ENCODE measurements at places on chromosomes 11 and 22. TPM values are rescaled to one million over a fixed set of nuclear protein-coding genes. Genes with fewer than 3 reads are reported as not detected.

The KCNK4 gene
- 0.13 TPM for polyA plus RNA-seq

The MS4A7 gene
- polyA plus RNA-seq = not detected

The ME3 gene
- polyA plus RNA-seq = 7.5 TPM

The MPPED1 gene
- polyA plus RNA-seq = not detected

The GSTT2B gene
- 15.6 TPM for polyA plus RNA-seq

DNA sequence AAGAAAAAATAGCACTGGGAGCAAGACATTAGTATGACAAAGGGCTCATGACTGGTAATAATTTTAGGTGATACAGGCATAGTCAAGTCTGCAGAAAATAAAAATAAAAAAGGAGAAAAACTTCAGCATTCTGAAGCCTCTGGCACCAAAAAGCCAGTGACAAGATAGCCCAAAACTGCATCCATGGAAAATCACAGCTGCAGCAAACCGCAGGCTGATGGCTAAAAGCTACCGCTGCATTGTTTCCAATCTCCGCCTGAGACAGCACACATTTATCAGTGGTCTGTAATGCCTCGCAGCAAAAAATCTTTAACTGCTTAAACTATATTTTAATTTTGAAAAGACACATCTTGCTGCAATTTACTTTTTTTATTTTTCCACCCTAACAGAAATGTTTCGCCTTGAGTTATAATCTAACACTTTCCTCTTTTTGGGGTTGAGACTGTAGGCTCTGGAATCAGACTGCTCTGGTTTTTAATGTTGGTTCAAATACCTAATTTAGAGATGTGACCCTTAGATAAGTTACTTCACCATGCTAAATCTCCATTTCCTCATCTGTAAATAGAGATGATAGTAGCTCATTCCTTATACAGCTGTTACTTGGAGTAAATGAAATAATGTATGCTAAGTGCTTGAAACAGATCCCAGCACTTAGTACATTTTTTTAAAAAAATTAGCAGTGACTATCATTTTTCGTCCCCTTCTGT, 42.0 kb upstream of the FIBIN start:
- no peaks in the 10 kb centered on the region for H3K27me3 ChIP-seq
- H3K4me1 ChIP-seq = peaks cover 38% of the 10 kb centered on the region
- H3K27ac ChIP-seq = no peak overlapping the region
- no peak overlapping the region for H3K4me3 ChIP-seq

DNA sequence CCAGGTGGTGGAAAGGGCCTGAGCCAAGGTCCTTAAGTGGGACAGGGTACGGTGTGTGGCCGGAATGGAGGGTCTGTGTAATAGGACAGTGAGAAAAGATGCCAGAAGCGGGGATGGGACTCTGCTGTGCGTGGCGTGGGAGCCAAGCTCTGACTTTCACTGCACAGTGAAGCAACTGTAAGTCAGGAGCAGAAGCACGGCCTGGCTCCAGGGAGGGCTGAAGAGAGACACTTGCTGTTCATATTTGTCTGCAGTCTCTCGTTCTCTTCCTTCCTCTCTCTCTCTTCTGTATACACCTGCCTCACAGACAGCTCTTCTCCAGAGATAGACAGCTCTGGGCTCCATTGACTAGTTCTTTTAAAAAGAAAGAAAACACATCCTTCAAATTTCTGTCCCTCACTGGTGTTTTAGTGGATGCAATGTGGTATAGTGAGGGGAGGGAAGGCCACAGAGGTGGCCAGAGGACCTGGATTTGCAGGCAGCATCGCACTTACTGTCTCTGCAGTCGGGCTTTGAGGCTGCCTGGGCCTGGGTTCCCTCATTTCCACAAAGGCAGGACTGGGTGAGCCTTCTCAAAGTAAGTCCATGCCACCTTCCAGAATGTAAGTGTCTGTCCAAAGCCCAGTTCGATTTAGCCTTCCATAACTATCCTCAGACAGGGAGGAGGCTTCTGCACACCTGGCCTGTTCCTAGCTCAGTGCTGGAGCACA, 2.1 kb downstream of the IL17RA start:
- H3K27me3 ChIP-seq = no peaks in the 10 kb centered on the region
- H3K36me3 ChIP-seq = no peaks in the 10 kb centered on the region

DNA sequence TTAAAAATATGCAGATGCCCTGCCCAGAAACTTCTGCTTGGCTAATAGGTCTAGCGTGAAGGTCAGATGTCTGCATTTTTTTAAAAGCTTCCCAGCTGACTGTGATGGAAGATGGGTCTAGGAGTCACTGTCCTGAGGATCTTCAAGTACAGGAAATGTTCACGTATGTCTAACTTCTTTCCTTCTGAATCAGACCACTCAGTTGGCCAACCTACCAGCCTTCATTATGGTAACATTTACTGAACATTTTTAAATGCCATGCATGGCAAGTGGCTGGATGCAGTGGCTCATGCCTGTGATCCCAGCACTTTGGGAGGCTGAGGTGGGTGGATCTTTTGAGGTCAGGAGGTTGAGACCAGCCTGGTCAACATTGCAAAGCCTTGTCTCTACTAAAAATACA, 1.1 kb upstream of the PRG2 start:
- no peak overlapping the region for H3K4me3 ChIP-seq
- H3K27me3 ChIP-seq = no peaks in the 10 kb centered on the region
- DNase-seq = peak; percentile 51
- no peaks in the 10 kb centered on the region for H3K36me3 ChIP-seq

GRCh38 chr22:27842669-27843431, 41.3 kb upstream of the MN1 start:
- no peaks in the 10 kb centered on the region for H3K27me3 ChIP-seq
- peak; percentile 47 for DNase-seq
- H3K27ac ChIP-seq = peak overlapping the region; percentile 10
- no peaks in the 10 kb centered on the region for H3K36me3 ChIP-seq
- peaks cover 14% of the 10 kb centered on the region for H3K4me1 ChIP-seq

- peak; percentile 92 for DNase-seq
- H3K27ac ChIP-seq = peak overlapping the region; percentile 62
- no peak overlapping the region for H3K4me3 ChIP-seq
- peaks cover 46% of the 10 kb centered on the region for H3K4me1 ChIP-seq
- H3K27me3 ChIP-seq = no peaks in the 10 kb centered on the region
These were observed 1.8 kb upstream of the FIBIN start for GRCh38 chr11:26992031-26992541.

GRCh38 chr11:115366826-115367225, 137.4 kb downstream of the CADM1 start:
- H3K36me3 ChIP-seq = no peaks in the 10 kb centered on the region
- H3K4me3 ChIP-seq = no peak overlapping the region
- H3K27ac ChIP-seq = no peak overlapping the region
- no peaks in the 10 kb centered on the region for H3K27me3 ChIP-seq
- no peaks in the 10 kb centered on the region for H3K4me1 ChIP-seq
- DNase-seq = no peak

- H3K27ac ChIP-seq = no peak overlapping the region
- H3K36me3 ChIP-seq = no peaks in the 10 kb centered on the region
- no peaks in the 10 kb centered on the region for H3K4me1 ChIP-seq
- no peaks in the 10 kb centered on the region for H3K27me3 ChIP-seq
- no peak overlapping the region for H3K4me3 ChIP-seq
These were observed 36.8 kb upstream of the SLC25A1 start for GRCh38 chr22:19215360-19215759.

GRCh38 chr22:42831712-42832111, 25.4 kb downstream of the ARFGAP3 start:
- H3K4me3 ChIP-seq = no peak overlapping the region

DNA sequence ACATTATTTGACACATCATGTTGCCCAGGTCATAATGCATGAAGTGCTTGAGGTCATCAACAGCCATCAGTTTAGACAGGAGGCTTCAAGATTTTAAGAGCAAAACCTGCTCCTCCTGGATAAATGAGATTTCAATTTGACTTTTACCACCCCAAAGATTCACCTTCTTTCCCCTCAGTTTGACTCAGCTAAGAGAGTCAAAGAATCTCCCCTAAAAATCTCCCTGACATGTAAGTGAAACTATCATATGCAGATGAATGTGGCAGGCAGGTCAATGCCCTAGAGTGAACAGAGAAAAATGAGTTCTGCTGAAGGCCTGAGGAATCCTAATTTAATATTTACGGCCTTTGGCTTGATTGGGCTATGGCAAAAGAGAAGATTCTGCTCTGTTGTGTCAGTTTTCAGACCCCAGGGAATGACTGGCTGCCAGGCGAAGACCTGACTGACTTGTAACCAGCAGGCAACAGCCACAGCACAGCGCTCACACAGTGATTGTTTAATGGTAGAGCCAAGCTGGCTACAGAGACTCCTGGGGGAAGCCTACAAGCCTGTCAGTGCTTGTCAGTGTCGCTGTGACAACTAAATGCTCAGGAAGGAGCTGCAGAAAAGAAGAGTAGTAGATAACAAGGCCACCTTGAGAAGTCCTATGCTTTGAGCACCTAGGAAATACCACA, 491.2 kb upstream of the LRRC4C start:
- no peak for DNase-seq
- no peaks in the 10 kb centered on the region for H3K27me3 ChIP-seq
- H3K4me1 ChIP-seq = no peaks in the 10 kb centered on the region
- no peaks in the 10 kb centered on the region for H3K36me3 ChIP-seq

- peaks cover 15% of the 10 kb centered on the region for H3K27me3 ChIP-seq
- no peaks in the 10 kb centered on the region for H3K4me1 ChIP-seq
- no peak overlapping the region for H3K4me3 ChIP-seq
- H3K27ac ChIP-seq = no peak overlapping the region
- peak; percentile 65 for DNase-seq
- no peaks in the 10 kb centered on the region for H3K36me3 ChIP-seq
These were observed 126.0 kb downstream of the SYN3 start for GRCh38 chr22:32932176-32932575.

GRCh38 chr22:17369439-17370025, at the start of gene CECR2:
Gene CECR2, plus strand, starts transcription at chr22:17369460. Its CDS starts 324 bp downstream, at chr22:17369784.
- H3K27me3 ChIP-seq = peaks cover 60% of the 10 kb centered on the region
- H3K4me3 ChIP-seq = no peak within 1 kb of the TSS
- peak; percentile 4 for DNase-seq
- no peaks in the 10 kb centered on the region for H3K36me3 ChIP-seq
- no peaks in the 10 kb centered on the region for H3K4me1 ChIP-seq

DNA sequence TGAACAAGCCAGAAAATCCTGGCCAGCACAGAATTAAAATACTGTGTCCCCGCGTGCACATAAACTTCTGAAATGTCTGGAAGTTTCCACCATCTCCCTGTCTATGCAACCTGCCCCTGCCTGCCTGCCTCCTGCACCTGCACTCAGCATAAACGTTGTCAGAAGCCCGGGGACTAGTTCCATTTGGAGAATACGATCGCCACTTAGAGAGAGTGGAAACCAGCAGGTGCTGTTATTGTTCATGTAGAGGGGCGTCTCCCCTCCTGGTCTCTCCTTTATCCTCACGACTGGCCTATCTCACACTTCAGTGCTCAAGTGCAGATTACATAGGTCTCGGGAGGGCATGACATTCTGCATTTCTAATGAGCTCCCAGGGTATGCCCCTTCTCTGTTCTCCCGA, 35.6 kb downstream of the MPPED1 start:
- H3K27me3 ChIP-seq = 0 out of 2 replicates have a peak, but pooled peaks cover 3% of the 10 kb centered on the region
- no peaks in the 10 kb centered on the region for H3K4me1 ChIP-seq
- H3K36me3 ChIP-seq = no peaks in the 10 kb centered on the region

GRCh38 chr11:125514336-125515101, 18.5 kb upstream of the FEZ1 start:
- no peaks in the 10 kb centered on the region for H3K36me3 ChIP-seq
- no peak overlapping the region for H3K4me3 ChIP-seq
- no peak overlapping the region for H3K27ac ChIP-seq
- DNase-seq = peak; percentile 36
- no peaks in the 10 kb centered on the region for H3K4me1 ChIP-seq

- DNase-seq = no peak
- H3K27ac ChIP-seq = no peak overlapping the region
- peaks cover 1% of the 10 kb centered on the region for H3K4me1 ChIP-seq
- no peaks in the 10 kb centered on the region for H3K36me3 ChIP-seq
- no peak overlapping the region for H3K4me3 ChIP-seq
- H3K27me3 ChIP-seq = no peaks in the 10 kb centered on the region
These were observed 49.0 kb upstream of the CSNK2A3 start for GRCh38 chr11:11401960-11402535.
